Muscle of back (tissue), 13 donors: ENCODE measurements at places on chromosomes 3 and 15.

DNA sequence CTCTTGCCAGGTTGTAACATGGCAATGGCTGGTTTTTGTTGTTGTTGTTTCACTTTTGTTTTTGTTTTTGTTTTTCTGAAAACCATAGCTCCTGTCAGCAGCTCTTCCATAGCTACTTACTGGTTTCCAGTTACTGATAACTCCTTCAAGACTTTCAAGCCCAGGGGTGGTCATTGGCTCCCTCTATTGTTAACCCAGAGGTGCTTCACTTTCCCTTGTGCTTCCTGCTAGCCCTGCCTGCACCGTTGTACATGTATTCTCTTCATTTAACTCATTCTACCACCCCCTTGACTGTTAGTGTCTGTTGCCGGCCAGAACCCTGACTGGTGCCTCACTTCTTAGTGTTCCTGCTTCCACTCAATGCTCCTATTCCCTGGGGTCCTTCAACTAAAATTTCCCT lies 4.2 kb upstream of the TRAT1 start:
- DNase-seq, result no peak

GRCh38 chr3:53883008-53883407 lies 1.1 kb upstream of the ACTR8 start:
- DNase-seq, result no peak

DNA sequence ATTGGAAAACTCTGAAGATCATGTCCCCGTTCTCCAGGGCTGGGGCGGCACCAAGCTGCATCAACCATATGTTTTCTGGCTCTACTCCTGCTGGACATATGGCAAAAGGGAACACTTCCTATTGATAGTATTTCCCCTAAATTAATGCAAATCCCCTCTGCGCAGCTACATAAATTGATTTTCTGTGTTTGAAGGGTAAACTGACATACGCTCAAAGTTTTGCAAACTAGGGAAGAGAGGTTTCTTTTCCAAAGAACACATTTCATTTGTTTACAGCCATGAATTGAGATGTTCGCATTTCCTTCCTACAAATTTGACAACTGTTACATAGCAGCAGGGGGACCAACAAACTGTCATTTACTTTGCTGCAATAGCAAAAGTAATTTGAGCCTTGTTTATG lies 35.9 kb downstream of the CTXND1 start:
- DNase-seq, result no peak

DNA sequence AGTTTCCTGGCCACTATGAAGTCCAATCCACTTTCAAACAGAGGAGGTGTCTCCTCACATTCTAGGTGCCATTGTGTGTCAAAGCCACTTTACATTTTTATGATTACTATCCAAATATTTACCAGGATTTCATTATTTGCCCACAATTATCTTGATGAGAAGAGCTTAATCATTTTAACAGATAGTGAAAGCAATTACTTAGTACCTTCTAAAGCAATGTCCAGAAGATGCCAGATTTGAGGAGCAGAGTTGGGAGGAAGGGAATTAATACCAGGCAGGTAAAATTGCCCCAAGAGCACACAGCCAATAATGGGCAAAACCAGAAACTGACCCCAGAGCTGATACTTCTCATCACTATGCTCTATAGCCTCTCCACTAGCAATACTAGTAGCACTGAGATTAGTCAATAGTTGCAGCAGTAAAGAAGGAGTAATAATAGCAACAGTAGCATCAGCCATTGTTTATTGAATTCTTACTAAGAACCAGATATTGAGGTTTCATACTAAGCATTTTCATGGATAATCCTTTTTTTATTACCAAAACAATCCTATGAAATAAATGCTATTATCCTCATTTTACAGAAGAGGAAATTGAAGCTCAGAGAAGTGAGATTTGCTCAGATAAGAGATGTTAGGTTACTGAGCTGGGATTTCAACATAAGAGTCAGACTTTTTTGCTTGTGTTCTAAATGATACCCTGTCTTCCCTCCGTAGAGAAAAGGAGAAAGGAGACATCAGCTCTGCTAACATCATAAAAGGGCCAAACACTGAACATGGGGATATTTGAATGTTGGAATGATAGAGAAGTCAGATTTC lies 509.3 kb upstream of the CFAP20DC start:
- no peak for DNase-seq

DNA sequence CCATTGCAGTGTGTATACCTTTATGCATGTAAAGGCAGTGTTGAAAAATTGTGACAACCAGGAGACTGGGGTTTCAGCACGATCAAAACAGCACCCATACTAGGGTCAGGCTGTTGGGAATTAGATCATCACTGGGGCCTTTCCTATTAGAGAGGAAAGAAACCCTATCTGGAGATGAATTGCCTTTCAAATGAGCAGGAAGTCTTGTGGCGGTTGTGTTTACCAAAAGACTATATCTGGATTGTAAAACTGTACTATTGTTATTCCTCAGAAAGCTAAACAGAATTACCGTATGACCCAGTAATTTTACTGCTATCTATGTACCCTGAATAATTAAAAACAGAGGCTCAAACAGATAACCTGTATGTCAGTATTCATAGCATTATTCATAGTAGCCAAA lies 10.1 kb downstream of the UBE2E1 start:
- no peak for DNase-seq

DNA sequence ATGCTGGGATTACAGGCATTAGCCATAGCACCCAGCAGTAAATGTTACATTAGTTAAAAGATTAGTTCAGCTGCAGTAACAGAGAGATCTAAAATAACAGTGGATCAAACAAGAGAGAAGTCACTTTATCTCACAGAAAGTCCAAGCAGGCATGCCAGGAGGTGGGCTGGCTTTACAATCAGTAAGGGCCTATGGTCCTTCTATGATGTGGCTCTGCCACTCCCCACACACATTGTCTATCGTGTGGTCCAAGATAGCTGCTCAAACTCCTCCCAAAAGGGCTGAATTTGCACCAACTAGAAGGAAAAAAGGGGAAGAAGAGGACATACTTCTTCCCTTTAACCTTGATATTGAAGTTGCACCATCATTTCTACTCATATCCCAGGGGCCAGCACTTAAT lies 4.6 kb upstream of the RUVBL1 start:
- DNase-seq, result no peak

- no peak for DNase-seq
Observed at GRCh38 chr3:160286231-160286630, 61.0 kb downstream of the C3orf80 start.

GRCh38 chr15:68794863-68795262 lies 25.8 kb downstream of the ANP32A start:
- no peak for DNase-seq

GRCh38 chr15:57114070-57114469 lies 195.6 kb downstream of the TCF12 start:
- DNase-seq, result no peak

- peak; percentile 71 for DNase-seq
Observed at GRCh38 chr3:110521019-110521418, 550.6 kb upstream of the NECTIN3 start.

- DNase-seq, result no peak
Observed at GRCh38 chr15:63523306-63523990, 19.1 kb downstream of the USP3 start.

DNA sequence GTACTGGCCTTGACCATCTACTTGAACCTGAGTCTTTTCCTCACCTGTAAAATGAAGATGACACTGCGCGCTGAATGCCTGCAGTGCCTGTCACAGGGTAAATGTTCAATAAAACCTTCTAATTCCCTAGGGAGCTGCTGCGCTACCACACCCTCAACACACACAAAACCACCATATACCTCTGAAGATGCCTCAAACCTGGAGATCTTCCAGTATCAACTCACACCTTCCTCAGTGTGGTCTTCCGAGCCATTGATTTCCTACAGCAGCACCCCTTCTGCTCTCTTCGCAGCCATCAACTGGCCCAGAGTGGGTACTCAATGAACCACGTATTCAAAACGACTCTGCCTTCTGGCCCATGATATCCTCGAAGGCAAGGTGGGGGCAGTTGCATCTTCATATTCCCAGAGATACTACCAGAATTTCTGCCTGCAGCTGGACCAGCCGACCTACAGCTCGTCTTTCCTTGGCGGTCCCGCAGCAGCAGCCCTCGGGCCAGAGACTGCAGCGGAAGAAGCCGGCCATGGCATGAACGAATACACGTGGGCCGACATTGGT lies 695 bp downstream of the RPL32 start:
- no peak for DNase-seq

- DNase-seq, result no peak
Observed at GRCh38 chr15:38307251-38307650, 54.6 kb downstream of the SPRED1 start.

- DNase-seq, result no peak
Observed at GRCh38 chr15:82871358-82871757, 61.9 kb downstream of the WHAMM start.

- no peak for DNase-seq
Observed at GRCh38 chr3:98741121-98741716, 21.9 kb upstream of the ST3GAL6 start.

DNA sequence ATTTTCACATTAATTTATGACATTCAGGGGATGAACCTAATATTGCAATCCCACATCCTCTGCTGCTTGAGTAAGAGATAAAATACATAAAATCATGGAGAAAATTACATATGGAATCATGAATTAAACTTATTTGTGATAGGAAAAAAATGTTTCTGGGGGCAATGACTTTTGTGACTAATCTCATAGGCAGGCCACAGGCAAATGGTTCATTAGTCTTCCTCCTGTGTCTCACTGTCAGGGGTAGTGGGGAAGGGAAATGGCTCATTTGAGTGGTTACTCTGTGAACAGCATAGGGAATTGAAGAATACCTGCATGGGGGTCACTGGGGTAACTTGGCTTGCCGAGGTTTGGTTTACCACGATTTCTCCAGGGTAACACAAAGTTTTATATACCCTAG lies 72.0 kb downstream of the TFG start:
- no peak for DNase-seq

GRCh38 chr15:99446565-99447496 lies 119.0 kb upstream of the MEF2A start:
- DNase-seq, result no peak

- DNase-seq, result no peak
Observed at GRCh38 chr3:193942516-193943055, 193.4 kb upstream of the HES1 start.

- DNase-seq, result peak; percentile 34
Observed at GRCh38 chr15:101558221-101558941, 68.9 kb upstream of the PCSK6 start.

DNA sequence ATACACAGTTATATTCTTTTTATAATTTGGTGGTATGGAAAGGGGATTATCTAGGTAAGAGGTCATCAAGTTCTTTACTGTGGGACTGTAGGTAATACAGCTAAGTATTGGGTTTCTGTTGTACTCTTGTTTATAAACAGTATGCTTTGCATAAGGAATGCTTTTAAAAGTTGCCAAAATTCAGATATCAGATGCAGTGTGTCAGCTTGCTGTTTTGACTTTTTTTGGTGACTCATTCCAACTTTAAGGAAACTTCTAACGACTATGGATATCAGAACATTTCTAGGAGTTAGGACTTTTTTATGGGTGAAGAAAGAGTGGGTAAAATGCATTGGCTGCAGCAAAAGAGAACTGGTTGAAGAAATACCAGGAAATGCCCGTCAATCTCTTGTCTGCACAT lies 2.8 kb downstream of the SCAANT1 start:
- no peak for DNase-seq

DNA sequence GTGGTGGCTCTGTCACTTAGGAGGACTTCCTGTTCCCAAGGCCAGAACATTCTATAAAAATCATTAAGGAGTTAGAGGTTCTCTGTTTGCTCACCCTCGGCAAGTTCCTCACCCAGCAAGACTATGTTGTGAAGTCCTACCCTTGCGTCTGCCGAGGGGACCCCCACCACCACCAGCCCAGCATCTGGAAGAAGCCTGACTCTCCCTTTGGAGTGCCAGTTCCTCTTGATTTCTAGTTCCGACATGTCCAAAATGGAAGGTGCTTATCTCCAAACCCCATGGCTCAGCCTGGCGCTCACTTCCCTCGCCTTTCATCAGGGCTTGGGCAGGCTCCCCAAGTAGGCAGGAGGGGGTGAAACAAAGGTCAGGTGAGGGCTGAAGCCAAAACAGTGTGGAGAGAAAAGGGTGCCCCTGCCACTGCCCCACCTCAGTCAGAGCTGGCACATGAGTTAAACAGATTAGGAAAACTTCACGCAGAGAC lies 41.0 kb downstream of the BHLHE40 start:
- DNase-seq, result no peak

DNA sequence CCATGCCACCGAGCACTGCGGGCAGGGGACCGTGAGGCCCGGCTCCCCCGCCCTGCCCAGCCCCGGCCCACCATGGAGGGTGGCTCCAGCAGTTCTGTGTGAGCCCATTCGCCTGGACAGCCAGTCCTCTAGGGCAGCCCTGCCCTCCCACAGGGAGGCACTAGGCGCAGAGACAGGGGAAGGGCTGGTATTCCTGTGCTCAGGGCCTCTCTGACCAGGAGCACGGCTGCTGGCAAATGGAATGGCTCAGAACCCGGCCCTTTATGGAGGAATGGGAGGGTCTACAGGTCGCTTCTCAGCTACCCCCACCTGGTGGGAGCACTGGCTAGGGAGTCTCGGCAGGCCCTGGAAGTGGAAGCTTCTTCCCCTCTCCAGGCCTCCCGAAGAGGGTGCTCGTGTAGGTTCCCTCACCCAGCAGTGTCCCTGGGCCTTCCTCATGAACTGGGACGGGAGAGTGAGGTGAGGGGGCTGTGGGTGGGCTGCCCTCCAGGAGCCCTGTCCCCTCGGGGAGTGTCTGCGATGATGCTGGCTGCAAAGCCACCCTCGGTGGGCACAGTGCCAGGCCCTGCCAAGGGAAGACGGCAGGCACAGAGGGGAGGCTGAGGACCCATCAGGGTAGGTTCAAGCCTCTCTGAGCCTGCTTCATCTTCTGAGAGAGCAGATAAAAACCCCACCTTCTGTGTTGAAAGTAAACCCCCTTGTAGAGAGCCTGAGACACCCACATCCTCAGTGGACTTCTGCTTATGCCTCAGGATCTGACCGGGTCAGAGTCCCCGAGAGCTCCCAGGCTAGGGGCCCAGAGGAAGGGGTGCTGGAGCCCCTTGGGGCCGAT lies 1.5 kb downstream of the MELTF start:
- no peak for DNase-seq

DNA sequence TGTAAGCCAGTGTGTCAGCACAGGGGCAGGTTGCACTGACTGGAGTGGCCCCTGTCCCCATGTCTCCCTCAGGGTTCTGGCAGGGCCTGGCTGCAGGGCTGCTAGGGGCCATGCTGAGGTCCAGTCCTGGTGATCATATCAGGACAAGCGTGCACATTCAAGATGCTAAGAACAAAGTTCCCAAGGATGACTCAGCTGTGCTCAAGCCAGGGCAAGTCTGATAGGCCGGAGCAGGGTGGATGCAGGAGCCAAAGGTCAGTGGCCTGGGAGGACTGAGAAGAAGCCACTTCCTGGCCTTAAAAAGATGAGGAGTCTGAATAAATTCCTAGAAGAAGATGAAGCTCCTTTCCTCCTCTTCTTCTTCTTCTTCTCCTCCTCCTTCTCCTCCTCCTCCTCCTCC lies 353.2 kb downstream of the AGBL1 start:
- DNase-seq, result no peak

- no peak for DNase-seq
Observed at GRCh38 chr15:51076524-51077220, 18.0 kb downstream of the TNFAIP8L3 start.

DNA sequence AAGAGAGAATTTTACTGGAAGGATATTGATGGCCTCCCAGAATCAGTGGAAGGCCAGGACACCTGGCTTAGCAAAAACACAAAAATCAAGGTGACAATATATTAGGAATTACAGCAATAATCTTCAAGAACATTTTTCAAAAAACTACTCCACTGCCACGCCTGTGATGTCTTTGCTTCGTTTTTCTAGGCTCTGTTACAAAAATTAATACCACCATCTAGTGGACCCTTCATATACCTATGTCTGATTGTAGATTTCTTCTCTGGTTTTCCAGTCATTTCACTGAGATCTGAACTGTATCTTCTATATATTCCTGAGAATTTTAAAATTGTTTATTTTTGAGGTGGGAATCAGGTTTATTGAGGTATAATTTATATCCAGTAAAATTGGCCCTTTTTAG lies 5.6 kb upstream of the SLC33A1 start:
- peak; percentile 13 for DNase-seq
